ENCODE measurements at places on chromosomes 7 and 10.

- no peak for DNase-seq
Observed at GRCh38 chr10:1022413-1022812, 3.2 kb downstream of the IDI2 start.

DNA sequence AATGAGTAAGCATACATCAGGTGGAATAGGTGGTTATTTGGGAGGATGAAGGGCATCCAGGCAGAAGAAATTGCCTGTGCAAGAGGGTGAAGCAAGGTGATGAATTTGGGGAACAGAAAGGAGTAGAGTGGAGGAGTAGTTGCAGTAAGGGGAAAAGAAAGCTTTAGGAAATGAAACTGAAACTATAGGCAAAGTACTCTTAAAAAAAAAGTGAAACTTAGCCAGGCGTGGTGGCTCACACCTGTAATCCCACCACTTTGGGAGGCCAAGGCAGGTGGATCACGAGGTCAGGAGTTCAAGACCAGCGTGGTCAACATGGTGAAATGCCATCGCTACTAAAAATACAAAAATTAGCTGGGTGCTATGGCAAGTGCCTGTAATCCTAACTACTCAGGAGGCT, 17.6 kb downstream of the NUP205 start:
- no peak for DNase-seq

- DNase-seq: no peak
Observed at GRCh38 chr7:43479042-43479441, 103.9 kb upstream of the STK17A start.

- DNase-seq: no peak
Observed at GRCh38 chr7:117741962-117742361, 131.3 kb downstream of the CTTNBP2 start.

GRCh38 chr10:86889997-86890396, 67.4 kb downstream of the MMRN2 start:
- no peak for DNase-seq

DNA sequence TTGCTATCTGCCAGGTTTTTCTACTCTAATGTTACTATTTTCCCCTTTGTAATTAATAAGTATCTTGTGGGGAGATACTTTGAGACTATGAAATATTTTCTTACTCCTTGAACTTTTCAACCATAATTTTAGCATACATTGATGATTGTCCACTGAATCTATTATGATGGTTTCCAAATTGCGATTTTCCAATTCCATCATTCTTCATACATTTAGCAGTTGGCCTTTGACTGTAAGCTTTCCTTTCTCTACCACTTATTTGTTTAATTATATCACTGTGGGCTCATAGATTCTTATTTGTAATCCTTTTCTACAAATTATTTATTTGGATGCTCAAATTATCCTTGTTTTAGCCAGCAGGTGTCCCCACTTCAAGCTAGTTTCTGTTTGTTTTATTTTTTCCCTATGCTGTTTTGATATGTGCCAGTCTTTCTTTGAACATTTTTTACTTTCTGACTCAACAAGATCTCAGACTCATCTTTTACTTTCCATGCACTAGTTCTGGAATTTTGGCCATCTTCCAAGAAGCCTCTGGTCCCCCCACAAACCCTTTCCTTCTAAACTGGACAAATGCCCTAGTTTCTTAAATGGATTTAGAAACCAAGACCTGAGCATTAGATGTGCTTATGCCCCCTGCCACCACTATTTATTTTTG, 11.4 kb upstream of the MRPS16 start:
- DNase-seq: no peak

- DNase-seq: no peak
Observed at GRCh38 chr7:44854644-44855364, 6.9 kb upstream of the H2AZ2 start.

DNA sequence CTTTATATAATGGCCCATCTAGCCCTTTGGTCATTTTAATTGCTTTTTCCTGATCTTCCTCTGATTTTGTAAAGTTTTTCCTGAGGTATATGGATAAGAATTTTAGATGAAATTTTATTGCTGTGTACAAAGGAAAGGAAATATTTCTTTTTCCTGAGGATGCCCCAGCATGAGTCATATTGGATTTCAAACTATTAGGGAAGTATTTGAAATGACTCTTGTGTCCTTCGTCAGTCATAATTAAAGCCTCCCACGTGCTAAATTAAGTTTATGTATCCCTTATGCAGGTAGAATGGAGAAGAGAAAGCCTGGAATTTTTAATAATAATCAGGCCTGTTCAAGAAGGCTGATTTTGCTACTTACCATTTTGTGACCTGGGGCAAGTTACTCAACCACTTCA, 82.6 kb upstream of the GLI3 start:
- DNase-seq: no peak

GRCh38 chr7:43769791-43770465, 11.4 kb downstream of the BLVRA start:
- DNase-seq: no peak

DNA sequence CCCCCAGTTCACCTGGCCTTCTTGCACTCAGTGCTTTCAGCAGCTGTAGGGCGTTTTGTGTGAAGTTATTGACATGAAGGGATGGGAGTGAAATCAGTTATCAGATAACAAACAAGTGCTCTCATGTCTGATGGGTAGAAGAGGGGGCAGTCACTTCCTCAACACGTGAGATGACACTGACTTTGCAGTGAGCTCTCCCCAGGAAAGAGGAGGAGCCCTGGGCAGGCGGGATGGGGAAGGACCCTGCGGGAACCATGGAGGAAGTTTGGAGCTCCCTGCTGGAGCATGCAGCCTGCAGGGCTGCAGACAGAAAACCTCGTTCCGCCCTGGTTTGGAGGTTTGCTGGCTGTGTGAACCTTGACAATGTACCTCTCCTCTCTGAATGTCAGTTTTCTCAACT, 38.7 kb downstream of the GPR26 start:
- DNase-seq: no peak

DNA sequence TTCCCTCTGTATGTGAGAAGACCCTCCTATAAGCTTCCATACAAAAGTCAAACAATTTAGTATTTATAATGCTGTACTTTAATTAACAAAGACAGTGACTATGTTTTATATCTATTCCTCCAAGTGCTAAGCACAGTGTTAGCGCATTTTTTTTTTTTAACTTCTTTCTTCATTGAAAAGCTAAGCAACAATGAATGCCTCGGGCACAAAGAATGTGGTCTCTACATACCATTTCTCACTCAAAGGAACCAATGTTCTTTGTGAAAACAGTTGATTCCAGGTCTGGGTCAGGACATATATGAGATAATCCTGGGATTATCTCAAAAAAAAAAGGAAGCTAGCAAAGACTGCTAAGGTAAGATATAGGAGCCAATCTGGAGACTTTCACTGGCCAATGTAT, 26.2 kb upstream of the REEP3 start:
- DNase-seq: no peak

DNA sequence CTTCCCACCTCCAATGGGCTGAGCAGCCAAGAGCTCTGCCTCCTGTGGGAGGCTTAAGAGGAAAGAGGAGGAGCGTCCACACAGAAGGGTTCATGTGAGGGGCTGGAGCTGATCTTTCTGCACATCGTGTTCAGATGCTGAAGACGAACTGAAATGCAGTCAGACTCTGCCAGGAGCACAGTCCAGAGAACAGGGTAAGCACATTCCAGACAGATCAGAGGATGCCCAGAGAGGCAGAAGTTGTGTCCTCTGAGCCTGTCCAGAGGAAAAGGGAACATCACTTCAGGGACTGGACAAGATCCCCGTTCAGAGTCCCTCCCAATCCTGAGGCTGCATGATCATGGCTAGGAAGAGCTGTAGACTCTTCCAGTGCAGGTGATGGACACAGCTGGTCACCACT, 72.9 kb downstream of the ITIH5 start:
- no peak for DNase-seq

DNA sequence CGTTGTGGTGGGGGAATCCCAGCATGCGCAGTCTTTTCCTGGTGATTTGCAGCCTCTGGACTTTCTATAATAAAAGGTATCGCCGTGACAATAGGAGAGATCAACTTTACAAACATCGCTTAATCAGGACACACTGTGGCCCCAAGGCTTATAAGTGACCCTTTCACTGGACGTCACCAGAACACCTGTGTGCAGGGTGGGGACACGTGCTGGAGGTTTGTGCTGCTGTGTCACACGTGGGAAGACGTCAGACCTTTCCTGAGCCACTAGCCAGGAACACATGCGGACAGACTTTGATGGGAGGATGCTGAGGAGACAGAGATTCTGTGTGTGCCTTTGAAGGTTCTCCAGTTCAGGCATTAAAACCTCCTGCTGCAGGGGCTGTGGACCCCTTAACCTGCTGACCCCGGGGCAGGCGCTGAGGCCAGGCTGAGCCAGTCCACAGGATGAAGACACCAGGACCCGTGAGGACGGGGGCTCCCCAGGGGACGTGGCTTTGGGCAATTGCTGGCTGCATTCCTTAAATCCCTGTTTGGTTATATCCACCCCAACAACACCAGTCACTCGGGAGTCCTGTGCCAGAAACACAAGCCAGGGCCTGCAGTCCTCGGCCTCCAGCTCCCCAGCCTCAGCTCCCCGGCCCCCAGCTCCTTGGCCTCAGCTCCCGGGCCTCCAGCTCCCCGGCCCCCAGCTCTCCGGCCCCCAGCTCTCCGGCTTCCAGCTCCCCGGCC, 183.4 kb downstream of the PTPRN2 start:
- no peak for DNase-seq
